ENCODE measurements at places on chromosomes 13 and 19.

DNA sequence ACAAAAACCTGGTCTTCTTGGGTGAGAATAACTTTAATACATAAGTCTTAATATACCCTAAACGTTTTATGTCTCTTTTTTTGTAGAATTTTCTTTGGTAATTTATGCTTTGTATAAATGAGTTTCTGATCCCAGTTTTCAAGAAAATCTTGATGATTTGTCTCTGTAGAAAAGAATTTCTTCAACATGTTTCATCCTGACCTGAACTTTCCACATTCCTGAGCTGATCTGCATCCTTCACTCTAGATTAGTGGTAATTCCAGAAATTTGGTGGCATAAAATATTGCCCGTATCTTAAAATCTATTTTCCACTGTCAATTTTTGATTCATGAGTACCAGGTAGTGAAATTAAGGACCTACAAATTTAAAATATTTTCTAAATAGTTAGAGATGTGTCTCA is 16.3 kb downstream of the ZNF714 start:
- no peak for DNase-seq

- DNase-seq: no peak
Observed at GRCh38 chr13:43263047-43263446, 239.7 kb downstream of the DNAJC15 start.

GRCh38 chr13:100707818-100708740 is 33.5 kb upstream of the TMTC4 start:
- DNase-seq: no peak

GRCh38 chr13:51551416-51551815 is 32.8 kb upstream of the WDFY2 start:
- no peak for DNase-seq
